Renal pelvis (tissue), 12 donors: ENCODE measurements at places on chromosomes 16 and 17. TPM values are rescaled to one million over a fixed set of nuclear protein-coding genes. Genes with fewer than 3 reads are reported as not detected.

Gene PKMYT1
- polyA plus RNA-seq = 15.0 TPM

Gene TMEM235
- not detected for polyA plus RNA-seq

Gene ZNF747
- polyA plus RNA-seq = 11.0 TPM

Gene TNK1
- polyA plus RNA-seq = 6.1 TPM

Gene SNTB2
- polyA plus RNA-seq = 13.9 TPM

Gene TAT
- polyA plus RNA-seq = 0.16 TPM

Gene KRTAP4-1
- not detected for polyA plus RNA-seq

Gene NPIPA1
- polyA plus RNA-seq = 163 TPM

Gene SLC5A2
- polyA plus RNA-seq = 55.9 TPM

Gene NPIPA8
- 0.75 TPM for polyA plus RNA-seq

Gene SLC16A13
- polyA plus RNA-seq = 5.1 TPM

Gene ATP2A1
- polyA plus RNA-seq = 9.9 TPM

- no peak for DNase-seq
These were observed 1276.1 kb upstream of the CDH8 start for GRCh38 chr16:63312346-63312745.

DNA sequence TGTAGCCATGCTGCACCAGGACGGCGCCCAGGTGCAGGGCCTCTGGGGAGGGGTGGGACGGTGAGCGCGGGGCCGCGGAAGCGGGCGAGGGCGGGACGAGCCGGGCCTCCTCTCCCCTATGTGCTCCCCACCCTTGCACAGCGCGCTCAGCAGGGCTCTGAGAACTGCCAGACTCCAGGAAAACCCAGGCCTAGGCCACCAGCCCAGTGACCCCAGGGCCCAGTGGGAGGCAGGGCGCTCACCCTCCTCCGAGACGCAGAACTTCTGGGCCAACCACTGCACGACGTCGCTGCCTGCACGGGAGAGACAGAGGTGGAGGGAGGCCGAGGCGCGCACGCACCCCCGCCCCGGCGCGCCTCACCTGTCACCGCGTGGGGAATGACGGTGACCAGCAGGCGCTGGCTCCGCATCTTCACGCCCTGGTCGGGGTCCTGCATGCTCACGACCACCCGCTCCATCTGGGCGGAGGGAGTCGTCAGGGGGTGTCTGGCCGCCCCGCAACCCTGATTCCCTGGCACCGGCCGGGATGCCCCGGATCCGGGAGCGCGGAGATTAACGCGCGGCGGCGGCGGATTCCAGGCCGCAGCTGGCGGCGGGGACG is 603 bp downstream of the RGS11 start:
- no peak for DNase-seq

DNA sequence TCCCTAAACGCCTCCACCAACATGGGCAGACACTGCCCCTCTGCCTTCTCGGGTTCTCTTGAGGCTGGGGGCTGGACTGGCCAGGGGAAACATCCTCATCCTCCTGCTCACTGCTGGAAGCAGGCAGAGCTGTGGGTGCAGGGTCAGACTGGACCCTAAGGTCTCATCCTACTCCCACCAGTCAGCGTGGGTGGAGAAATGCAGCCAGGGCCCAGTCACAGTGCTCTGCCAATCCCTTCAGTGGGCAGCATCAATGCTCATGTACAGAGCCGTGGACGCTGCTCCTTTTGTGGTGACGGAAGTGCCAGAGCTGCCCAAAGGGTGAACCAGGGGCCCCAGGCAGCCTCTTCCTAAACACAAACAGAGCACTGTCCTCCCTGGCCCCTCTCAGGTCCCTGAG is 13.4 kb upstream of the TBX2 start:
- no peak for DNase-seq

- no peak for DNase-seq
These were observed 18.6 kb downstream of the GGA2 start for GRCh38 chr16:23491490-23492391.

DNA sequence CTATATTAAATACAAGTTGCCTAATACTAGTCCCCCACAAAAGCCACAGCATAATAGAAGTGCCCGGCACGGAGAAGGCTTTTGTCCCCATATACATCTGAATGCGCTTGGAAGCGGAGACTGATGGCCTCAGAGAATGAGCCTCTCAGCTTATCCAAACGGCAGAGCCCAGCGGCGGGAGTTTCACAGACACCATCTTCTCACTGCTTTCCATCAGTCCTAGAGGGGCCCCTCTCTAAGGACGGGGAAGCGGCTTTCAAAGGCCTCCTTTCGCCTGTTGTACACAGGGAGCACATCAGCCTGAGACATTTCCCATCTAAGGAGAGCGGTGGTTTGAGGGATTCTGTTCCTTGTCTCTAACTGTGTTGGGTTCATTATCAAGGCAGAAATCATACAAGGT is 16.9 kb downstream of the NXN start:
- DNase-seq = no peak

GRCh38 chr16:8436931-8437330 is 153.4 kb downstream of the TMEM114 start:
- DNase-seq = no peak

- no peak for DNase-seq
These were observed 69.3 kb downstream of the COX10 start for GRCh38 chr17:14138649-14139048.

DNA sequence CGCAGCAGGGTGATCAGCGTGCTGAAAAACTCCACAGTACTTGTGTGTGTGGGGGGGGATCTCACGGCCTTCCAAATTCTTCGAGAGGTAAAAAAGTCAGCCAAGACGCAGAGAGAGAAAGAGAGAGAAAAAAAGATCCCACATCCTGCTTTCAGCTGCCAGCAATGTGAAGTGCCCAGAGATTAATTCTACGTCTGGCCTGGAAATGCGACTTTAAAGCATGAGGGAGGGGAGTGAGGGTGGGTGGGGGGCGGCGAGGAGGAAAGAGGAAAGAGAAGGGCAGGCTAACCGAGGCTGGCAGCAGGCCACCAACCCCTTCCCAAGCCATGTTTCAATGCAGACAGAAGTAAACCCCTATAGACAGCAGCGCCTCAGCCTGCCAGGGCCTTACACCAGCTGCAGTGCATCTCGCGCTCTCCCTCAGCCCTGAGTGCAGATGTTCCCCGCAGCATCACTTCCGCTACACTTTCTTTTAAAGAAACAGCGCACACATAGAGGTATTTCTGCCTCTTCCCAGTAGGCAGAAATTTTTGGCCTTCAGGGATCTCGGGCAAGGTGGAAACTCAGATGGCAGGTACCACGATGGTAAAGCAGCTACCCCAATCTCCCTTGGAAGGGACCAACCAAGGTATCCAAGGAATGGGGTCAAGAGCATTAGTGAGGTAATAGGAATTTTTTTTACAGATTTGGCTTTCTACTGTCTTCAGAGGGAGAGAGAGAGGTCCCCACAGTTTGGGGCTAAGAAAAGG is 87.8 kb downstream of the SMG6 start:
- peak; percentile 83 for DNase-seq

GRCh38 chr16:14289692-14290340 is 218.7 kb downstream of the MRTFB start:
- no peak for DNase-seq

DNA sequence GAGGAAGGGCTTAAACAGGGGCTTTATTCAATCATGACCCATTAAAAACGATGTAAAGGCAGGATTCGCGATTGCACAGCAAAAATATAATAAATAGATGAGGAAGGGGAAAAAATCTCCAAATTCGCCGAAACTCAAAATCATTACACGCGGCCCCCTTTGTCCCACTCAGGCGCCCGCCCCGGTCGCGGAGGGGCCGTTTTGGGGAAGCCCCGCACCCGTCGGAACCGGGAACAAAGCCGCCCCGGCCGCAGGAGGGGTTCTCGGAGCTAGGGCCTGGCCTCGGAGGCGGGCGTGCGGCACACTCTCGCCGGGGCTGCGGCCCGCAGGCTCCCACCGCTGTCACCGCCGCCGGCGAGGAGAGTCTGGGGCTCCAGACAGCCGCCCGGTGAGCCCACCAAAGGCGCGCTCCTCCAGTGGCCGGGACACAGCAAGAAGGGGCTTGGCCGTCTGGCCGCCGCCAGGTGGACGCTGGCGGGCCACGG is 521 bp downstream of the C16orf87 start:
- DNase-seq = peak; percentile 24

GRCh38 chr17:740240-741017 is 8.0 kb downstream of the TLCD3A start:
- DNase-seq = no peak

DNA sequence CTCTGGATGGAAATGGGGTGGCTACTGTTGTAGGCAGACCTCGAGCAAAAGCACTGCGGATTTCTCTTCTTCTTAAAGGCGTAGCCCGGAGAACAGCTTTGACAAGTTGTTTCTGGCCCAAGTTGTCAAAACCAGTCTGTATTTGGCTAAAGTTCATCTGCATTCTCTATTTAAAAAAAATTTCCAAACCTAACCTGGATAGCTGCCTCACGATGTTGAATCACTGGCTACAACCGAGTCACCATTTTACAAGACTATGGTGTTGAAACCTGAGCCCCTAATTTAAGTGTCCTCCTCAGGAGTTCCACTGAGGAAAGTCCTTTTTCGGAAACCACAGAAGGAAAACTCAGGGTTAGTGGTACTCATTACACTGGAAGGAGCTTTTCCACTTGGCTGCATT is 1.5 kb downstream of the SLC16A6 start:
- DNase-seq = no peak

DNA sequence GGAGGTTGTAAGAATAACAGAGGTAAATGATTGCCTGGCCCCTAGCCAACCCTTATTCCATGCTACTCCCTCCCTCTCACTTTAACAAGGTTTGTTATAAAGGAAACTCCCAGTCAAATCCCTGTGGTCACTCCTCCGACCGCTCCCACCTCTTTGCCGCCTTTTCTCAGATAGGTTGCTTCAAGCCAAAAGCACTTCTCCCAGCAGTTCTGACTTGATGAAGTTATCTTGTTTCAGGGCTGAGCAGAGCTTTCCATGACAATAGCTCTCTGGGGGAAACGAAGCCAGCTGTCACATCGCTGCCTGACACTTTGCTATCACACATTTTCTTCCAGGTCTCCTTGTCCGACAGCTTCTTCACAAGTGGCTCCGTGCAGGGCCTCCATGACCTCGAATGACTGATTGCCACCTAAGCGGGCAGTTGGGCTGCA is 278.6 kb downstream of the HAPSTR1 start:
- DNase-seq = peak; percentile 75

DNA sequence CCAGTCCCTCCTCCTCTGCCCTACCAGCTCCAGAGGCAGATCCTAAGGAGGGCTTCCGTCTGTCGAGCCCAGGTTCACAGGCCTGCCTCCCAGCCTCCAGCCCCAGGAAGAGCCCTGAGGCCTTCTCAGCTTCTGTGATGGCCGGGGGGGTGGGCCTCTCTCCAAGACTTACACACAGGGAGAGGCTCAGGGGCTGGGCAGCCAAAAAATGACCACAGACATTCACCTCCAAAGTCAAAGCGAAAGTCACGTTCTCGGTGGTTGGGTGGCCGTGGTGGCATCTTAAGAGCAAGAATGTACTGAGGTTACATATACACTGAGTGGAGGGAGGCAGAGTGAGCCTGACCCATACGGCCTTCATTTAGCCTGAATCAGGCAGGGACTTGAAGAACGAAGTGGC is 119.1 kb downstream of the CCDC182 start:
- no peak for DNase-seq

- DNase-seq = no peak
These were observed 158.1 kb downstream of the CYLD start for GRCh38 chr16:50899951-50900350.

DNA sequence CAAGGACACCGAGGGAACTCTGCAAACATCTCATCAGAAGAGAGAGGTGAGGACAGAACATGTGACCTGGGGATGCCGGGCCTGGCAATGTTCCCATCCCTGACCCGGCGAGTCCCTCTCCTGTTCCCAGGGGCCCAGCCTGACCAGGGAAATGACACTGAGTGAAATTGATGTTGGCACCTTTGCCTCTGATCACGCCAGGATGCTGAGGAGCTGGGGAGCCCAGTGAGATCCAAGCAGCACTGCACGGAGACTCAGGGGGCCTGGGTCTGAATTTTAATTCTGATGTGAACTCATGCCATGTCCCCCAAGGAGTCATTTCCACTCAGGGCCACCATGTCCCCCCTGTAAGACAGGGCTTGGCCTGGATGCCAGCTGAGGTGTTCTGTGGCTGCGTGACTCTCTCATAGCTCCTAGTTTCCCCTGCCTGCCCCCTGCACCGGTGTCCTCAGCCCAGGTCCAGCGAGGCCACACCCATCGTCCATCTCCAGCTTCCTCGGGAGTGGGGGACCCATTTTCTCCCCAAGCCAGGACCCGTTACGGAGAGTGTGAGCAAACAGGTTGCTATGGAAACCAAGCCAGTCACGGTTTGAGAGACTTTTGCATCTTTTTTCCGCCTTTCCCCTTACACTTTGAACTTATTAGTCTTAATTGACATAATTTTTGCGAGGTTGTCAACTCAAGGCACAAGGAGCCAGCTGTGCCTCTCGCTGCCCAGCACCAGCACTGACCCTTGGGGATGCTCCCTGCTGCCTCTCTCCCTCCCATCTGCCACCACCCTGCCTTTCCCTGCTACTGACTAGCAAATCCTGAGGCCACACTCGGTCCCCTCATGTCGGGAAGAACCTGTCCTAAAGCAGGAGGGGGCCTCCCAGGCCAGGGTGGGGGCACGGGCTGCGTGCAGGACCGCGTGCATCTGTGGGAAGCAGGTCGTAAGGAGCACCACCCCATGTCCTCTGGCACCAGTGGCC is 150.0 kb downstream of the SDK2 start:
- DNase-seq = no peak

DNA sequence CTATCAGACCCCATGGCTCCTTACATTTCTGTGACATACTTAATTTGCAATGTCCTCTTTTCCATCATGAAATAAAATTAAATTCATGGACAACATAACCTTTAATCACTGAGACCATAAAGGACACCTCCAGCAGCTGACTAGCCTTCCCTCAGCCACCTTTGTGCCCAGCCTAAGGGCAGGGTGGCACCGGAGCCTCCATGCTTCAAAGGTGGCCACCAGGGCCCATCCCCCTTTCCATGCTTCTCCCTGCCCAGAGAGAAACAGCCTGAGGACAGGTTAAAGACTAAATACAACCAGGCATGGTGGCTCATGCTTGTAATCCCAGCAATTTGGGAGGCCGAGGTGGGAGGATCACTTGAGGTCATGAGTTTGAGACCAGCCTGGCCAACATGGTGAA is 94.3 kb downstream of the ADCY9 start:
- no peak for DNase-seq

GRCh38 chr17:59370593-59371299 is 39.3 kb downstream of the YPEL2 start:
- no peak for DNase-seq
